ENCODE measurements at places on chromosomes 4 and X.

GRCh38 chrX:57915680-57916079, 5.4 kb upstream of the ZXDA start:
- DNase-seq = no peak

DNA sequence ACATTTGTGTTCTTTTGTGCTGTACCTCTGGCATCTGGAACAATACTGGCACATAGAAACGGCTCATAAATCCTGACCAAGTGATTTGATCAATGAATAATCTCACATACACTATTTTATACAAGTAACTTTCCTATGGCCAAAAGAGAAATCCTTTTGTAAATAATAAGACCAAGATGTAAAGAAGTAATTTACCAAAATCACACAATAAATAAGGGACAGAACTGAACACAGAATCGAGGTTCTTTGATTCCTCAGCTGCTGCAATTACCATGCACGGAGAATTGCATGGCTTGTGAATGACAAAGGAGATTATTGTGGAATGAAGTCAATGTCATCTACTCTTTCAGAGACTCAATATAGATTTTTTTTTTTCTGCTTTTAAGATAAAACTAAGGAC, 576.8 kb upstream of the SMIM31 start:
- DNase-seq = no peak

DNA sequence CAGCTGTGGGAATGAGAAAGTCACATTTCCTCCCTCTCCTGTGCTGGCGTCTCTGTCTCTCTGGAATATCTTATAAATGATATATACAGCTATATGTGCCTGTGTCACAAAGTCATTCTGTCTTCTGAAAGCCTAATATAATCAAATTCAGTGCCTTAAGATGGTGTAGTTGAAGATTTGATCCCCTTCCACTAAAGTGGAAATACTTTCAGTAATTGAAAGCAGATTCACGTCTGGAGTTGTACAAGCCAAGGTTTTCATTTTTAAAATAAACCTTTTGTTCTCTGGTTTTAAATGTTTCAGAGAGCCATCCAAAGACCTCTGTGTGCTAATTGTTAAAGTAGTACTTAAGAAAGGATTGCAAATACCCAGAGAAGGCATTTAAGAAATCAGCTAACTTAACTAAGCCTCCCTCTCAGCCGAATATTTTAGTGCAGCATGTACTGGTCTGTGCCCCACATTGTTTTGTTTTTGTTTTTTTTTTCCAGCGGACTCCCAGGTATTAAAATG, 206.8 kb downstream of the TENM3 start:
- peak; percentile 5 for DNase-seq

DNA sequence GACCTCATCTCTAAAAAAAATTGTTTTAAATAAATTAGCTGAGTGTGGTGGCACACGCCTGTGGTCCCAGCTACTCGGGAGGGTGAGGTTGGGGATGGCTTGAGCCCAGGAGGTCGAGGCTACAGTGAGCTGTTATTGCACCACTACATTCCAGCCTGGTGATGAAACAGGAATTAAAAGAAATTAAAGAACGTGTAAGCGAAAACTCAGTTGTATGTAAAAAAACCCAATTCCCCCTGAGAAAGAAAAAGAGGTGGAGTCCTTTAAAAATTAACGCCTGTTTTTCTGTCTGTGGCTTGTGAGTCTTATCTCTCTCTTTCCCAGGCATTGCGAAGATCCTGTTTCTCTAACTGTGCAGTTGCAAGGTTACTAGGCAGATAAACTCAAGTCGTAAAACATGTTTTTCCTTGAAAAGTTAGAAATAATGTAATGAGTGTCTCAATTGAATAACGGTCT, 22.1 kb downstream of the EPGN start:
- DNase-seq = no peak

GRCh38 chrX:136827026-136827425, 46.3 kb upstream of the ARHGEF6 start:
- no peak for DNase-seq

- DNase-seq = no peak
Measured at GRCh38 chr4:145414841-145415240, 66.8 kb upstream of the SMAD1 start.

GRCh38 chr4:148779771-148780170, 337.6 kb upstream of the NR3C2 start:
- no peak for DNase-seq
